ENCODE measurements at places on chromosomes 3 and 15.

GRCh38 chr3:129727707-129728106 lies 121.2 kb upstream of the PLXND1 start:
- DNase-seq: no peak

GRCh38 chr15:91609231-91609630 lies 244.3 kb upstream of the SLCO3A1 start:
- DNase-seq: no peak

DNA sequence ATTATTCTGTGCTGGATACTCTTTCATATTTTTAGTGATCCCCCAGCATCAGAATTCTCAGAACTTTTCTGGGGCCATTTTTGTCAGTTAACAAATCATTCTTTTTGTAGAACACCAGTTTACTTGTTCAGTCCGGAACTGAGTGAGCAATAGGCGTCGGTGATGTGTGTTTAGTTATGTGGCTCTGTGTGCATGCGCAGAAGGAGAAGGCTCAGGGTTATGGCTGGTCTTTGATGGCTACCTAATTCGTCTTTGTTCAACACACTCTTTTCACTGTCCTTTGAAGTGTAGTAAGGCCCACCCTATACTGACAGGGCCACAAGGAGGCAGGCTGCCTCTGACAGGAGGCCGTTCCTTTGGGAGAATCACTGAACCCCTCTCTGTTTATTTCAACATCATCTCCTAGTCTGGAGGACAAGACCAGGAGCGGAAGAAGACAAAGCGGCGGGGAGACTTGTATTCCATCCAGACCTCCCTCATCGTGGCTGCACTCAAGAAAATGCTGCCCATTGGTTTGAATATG lies 158.2 kb upstream of the CHRM5 start:
- DNase-seq: no peak

GRCh38 chr15:97030251-97030650 lies 699.8 kb downstream of the NR2F2 start:
- DNase-seq: no peak

- no peak for DNase-seq
These were observed 36.8 kb downstream of the HGD start for GRCh38 chr3:120645083-120645845.

- DNase-seq: no peak
These were observed 310.6 kb downstream of the CACNA2D3 start for GRCh38 chr3:54432975-54433374.

DNA sequence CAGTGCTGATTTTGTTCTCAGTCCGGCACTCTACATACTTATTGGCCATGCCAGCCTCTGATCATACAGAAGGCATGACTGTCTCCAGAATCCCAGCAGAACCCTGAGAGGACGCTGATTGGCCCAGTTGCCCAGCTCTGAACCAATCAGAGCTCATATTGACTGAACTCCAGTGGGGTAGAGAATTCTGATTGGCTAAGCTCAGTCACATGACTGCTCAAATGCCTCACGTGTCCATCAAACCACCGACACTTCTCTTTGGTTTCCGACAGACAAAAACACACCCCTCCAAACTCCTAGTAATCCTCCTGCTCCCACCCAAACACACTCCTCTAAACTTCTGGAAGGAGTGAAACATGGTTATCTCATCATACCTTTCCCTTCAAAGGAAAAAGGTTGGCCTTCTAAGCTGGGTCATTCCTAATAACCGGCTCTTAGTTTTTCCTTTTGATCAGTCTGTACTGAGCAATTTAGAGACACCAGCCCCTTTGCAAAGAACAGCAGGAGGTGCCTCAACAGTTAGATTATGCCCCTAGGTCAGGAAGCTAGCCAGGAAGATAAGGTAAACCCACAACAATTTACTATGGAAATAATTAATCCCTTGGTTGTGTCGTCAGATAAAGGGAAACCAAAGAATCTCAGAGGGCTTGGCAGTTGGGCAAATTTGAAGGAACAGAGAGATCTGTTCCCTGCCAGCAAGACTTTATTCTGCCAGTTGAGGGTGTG lies 187.8 kb downstream of the TLE3 start:
- no peak for DNase-seq

DNA sequence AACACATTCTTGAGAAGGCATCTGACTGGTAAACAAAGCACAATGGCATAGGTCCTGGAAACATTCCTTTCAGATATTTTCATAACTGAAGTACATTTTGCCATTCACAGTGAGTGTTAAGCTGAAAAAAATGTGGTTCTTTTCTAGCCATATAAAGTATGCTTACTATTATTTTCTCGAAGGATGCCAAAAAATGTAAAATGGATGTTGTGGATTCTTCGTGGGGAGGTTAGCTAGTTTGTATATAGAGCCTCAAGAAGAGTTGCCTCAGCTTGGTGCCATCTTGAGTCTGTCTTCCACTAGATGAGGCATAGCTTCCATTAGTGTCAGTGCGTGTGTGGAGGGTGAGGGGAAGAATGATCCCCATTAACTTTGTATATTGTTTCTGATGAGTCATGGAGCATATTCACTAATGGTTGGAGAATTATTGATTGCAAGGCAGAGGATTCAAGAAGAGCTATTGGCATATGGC lies 4.1 kb downstream of the MBNL1 start:
- DNase-seq: no peak

- peak; percentile 60 for DNase-seq
These were observed at the start of gene GCHFR for GRCh38 chr15:40763801-40764628. Gene GCHFR (plus strand): TSS chr15:40764068. CDS start chr15:40764181, 113 bp downstream.

DNA sequence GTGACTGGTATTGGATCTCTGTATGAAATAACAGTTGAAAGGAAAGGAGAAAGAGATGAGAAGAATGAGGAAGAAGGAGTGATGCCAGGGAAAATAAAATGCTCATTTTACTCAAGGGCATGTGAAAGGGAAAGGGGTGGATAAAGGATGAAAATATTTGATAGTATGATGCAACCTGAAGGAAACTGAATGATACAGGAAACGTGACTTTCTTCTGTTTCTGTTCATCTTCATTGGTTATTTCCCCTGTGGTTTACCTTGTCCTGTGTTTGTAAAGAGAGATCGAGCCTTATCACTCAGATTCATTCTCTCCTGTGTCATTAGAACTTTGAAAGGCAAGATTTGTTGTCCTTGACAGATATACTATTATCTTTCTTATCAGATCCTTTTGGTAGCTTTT lies 243.6 kb upstream of the SLITRK3 start:
- no peak for DNase-seq

DNA sequence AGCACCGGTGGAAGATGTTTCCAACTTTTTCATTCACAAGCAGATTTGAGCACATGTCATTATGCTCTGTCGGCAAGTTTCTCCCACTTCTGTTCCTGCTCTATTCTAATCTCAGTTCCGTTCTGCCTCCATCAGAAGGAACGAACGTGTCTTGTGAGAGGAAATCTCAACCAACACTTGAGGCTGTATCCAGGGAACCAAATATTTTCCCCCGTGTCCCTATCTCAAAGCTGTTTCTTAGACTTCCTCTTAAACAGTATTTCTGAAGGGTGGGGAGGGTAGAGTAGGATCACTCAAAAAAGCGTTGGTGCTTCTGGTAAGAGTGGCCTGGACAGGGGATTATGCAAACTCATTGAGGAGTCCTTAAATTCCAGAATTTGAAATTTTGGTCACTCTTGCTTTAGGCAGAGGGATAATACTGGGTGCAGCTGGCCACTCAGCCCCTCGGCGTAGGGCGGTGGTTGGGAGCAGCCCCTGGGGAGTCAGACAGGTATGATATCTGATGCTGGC lies 54.9 kb downstream of the FRMD4B start:
- no peak for DNase-seq

- DNase-seq: no peak
These were observed 123.1 kb downstream of the ZNF609 start for GRCh38 chr15:64583519-64583918.

- DNase-seq: no peak
These were observed 28.3 kb downstream of the LMCD1 start for GRCh38 chr3:8529738-8530525.

GRCh38 chr15:98196371-98196770 lies 235.9 kb downstream of the ARRDC4 start:
- no peak for DNase-seq

All from stimulated activated CD4-positive, alpha-beta T cell treated with anti-CD3 and anti-CD28 coated beads, Interleukin-15, amount 100 ng/mL, for 48 hours (primary cell).